Kidney capillary endothelial cell (primary cell): ENCODE measurements at places on chromosomes 3 and 15.

DNA sequence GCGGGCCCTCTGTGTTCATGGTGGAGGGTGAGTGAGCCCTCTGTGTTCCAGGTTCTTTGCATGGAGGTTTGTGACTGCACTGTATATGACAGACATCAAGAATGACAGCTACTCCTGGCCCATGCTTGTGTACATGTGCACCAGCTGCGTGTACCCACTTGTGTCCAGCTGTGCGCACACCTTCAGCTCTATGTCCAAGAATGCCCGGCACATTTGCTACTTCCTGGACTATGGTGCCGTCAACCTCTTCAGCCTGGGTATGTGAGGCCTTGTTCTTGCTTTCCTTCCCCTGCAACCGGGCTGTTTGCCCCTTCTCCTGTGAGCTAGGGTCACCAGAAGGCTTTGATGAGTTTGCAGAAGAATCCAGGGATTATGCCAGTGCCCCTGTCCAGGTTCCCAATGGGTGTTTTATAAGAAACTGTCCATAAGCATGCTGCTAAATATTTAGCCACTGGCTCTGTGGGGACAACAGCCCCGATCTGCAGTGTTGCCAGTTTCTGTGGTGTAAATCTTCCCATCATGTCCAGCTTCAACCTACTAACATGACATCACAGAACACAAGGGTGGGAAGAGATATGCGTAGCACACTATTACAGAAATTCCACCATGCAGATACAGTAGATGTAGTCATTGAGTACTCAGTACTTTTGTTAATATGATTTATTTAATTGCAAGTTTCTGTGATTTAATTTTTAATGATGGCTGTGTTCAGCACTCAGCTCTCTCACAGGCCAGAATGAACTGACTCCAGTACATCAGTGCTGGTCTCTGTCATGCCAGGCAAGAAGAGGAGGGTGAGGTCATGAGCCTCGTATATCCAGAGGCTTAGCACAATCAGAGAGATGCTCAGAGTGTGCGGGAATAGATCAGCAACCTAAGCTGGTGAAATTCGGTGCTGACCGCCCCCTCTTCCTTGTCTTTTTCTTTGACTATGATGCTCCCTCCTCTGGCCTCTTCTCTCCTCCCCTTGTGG lies 29.2 kb upstream of the KIF23 start:
- DNase-seq, result no peak

GRCh38 chr3:194285024-194285849 lies 65.9 kb downstream of the CPN2 start:
- DNase-seq, result no peak

DNA sequence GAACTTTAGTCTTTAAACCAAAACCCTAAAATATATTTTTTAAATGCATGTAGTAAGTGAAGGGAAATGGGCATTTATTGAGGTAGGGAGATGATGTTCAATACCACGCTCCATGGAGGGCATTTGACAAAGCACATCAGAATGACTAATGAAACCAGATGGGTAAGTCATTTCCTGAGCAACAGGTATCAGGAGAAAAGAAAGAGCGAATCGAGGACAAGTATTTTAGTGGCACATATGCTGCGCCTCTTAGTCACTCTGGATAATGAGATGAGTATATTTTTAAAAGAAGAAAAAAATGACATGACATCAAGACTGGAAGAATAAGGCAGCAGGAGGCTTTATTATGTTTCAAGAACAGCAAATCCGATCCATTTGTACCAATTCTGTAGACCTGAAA lies 129.0 kb upstream of the ARHGEF3 start:
- no peak for DNase-seq

DNA sequence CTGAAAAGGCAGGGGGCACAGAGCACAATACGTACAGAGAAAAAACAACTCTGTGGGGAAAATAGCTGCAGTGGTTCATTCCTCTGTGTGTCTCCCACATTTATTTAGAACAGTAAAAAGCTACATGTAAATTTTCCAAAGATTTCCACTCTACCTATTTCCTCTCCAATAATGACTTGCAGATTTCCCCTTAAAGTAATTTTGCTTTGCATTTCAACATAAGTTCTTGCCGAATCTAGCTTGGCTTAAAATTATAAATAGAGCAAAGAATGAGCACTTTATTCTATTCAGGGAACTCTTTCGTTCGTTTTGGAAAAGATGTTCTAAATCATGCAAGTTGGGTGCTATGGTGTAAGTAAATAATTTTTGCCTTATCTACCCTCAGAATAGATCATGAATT lies 58.2 kb upstream of the NR2E3 start:
- no peak for DNase-seq

GRCh38 chr15:92232317-92232716 lies 161.4 kb upstream of the ST8SIA2 start:
- DNase-seq, result no peak

DNA sequence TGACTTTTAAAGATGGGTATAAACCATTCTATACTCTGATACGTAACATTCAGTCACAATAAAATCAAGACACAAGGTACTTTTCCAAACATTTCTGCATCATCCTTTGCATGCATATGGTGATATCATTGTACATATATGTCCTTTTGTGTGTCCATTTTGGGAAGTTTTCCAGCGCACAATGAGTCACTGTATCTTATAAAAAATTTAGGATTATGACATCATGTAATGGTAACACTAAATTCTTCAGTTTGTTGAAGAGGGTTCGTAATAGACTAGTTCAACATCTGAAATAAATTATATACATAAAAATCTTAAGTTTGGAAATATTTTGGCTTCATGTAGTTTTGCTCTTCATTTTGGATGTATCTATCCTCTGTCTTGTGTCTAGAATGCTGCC lies 480.9 kb downstream of the ROBO1 start:
- DNase-seq, result no peak

- DNase-seq, result no peak
Observed at GRCh38 chr3:101414121-101414520, 93.7 kb upstream of the IMPG2 start.

DNA sequence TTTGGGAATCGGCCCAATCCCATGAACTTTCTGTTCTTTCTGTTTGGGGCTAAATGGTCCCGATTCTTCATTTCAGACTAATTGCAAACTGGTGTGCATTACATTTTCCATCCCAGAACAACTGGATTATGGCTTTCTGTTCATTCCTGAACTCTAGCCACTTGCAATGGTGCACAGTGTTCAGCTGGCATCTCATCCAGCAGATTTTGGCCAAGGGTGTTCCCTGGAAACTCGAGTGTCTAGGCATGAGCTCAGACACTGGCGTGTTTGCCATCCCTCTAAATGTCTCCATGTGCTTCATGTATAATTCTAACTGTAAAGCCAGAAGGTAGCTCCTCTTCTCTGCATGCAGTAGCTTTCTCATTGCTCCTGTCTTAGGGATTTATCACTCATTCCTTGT lies 97.1 kb upstream of the MYZAP start:
- no peak for DNase-seq

DNA sequence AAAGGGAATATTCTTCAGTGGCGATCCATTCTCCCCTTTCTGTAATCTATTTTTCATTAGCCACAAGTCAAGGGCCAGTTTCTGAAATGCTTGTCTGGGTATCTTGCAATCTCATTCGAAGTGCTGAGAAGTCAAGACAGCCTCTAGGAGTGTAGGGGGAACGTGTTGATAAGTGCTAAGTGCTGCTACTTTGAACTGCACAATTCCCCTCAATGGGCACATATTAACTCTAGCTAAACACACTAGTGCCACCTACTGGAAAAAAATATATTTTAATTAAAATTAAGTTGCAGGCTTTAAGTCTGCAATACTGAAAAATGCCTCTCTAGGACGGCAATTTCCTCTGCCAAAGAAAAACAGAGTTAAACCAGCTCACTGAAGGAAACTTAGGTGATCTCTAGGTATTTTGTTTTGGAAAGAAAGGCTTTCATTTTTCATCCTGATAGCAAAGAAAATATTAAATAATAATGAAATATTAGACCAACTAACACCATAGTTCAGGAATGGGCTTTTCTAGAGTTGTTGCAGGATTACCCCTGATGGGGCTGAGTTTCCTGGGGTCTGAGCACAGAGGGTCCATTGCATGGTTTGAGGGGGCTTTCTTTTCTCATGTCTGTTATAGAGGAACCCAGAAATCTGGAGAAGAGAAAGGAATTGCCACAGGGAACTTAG lies 181.9 kb upstream of the KBTBD8 start:
- DNase-seq, result peak; percentile 72

DNA sequence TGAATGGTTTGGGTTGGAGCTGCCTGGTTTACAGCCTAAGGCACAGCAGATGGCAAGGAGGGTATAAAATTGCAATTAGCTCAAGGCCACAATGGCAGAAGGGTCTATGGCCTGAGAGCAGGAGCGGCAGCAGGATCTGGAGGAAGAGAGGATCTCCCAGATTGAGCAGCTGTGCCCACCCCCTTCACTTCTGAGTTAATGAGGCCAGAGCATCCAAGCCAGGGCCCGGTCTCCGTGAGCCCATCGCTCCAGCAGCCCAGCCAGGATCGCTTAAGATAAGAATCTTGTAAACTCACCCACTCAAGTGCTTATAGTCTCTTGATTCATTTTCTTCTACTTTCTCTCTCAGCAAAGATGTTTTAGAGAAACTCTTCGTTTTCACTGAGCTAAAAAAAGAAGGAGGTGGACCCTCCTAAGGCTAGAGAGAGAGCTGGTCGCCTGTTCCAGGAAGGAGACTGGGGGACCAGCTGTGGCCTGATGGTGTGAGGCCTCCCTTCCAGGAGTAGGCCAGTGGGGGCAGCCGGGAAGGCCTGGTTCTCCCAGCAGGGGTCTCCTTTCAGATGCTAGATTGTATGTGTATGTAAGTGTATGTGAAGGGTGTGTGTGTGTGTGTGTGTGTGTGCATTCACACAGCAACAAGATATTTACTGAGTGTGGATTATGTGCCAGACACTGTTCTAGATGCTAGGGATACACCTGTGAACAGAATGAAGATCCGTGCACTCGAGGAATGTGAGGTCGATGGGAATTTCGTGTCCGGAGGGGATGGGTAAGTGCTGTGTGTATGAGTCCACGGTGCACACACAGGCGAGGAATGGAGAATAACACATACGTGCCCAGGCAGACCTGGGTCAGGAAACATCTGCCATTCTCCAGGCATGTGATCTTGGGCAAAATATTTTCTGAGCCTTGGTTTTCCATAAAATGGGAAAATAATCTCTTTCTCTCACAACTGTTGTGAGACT lies 18.6 kb downstream of the MAGEF1 start:
- no peak for DNase-seq

GRCh38 chr3:151743855-151744254 lies 10.1 kb downstream of the AADACL2 start:
- DNase-seq, result no peak

DNA sequence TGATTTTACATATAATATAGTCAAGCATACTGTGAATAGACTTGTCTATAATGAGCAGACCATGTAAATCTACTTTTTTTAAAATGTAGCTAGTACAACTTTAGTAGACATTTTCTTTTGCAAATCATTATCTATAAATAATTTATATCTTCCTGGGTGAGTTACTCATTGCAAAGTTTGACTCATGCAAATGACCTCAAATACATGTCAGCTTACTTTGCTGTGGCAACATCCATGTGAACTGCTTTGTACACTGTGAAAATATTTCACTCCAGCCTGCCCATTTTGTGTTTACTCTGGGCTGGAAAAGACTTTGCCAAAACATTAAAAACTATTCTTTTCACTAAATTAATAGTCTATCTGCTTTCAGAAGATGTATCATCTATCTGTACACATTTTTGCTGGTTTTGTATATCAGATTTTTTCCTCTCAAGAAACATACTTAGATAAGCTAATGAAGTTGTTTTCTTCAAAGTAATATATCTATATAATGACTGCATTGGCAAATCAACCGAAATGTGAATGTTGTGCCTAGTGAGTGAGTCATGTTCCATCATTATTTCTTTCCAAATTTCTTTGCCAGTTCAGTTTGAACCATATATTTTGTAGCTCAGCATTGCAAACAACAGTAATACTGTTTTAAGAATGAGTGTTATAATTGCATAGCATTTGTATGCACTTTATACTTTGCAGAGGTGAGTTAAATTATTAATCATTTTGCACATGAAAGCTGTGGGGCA lies 26.5 kb downstream of the IGSF10 start:
- DNase-seq, result no peak

DNA sequence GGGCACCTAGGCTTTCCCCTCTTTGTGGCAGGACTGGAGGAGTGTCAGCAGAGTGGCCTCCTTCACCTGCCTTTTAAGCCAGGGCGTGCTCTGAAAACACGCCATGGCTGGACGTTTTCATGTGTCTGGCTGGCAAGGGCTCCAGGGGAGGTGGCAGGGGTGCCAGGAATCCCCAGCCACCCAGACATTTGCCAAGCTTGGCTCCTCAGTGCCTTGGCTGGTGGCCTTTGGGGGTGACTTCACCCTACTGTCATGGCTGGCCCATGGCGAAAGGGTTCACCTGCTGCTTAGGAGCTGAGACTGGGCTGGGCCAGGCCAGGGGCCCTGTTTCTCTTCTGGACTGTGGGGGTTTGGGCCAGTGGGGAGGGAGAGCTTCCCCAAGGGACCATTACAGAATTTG lies 17.6 kb downstream of the KLF13 start:
- no peak for DNase-seq

DNA sequence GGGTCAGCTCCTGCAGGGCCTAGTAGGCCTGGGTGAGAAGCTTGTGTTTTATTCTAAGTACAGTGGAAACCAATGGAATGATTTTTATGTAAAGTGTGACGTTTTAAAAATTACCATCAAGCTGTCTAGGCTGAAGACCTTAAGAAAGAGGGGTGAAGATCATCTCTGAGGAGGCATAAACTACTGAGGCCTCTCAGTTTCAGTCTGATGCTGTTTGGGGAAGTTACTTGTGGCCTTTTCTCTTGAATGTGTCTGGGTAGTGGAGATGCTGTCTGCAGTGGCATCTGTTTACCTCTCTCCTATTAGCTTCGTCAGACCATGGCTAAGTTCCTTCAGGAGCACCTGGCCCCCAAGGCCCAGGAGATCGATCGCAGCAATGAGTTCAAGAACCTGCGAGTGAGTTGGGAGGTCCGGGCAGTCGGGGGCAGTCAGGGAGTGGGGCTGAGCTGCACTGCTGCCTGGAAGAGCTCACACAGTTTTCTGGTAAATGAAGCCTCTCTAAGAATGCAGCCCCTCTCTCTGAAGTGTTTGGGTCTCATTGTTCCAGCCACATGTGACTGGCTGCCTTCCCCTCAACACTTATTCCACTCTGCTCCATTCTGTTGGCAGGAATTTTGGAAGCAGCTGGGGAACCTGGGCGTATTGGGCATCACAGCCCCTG lies 1.9 kb downstream of the IVD start:
- DNase-seq, result no peak

DNA sequence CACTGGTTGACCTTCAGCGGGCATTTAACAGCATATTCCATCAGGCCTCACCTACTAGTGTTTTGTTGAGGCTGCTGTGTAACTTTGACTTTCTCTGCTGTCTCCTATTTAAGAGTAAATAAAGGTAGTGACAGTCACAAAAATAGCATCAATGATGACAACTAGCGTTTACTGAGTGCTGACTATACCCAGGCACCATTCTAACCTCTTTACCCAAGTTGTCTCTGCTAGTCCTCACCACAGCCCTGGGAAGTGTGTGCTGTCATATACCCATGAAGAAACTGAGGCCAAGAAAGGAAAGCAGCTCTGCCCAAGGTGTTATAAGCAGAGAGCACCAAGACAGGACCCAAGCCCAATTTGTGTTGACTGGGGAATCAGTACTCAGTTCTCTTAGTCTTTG lies 286.4 kb upstream of the CTDSPL start:
- no peak for DNase-seq

- no peak for DNase-seq
Observed at GRCh38 chr3:161673866-161674265, 177.3 kb downstream of the OTOL1 start.

GRCh38 chr3:151548195-151548594 lies 87.3 kb upstream of the IGSF10 start:
- no peak for DNase-seq

GRCh38 chr3:47912006-47912504 lies 104.2 kb downstream of the MAP4 start:
- DNase-seq, result no peak
